ENCODE measurements at places on chromosomes 5 and 9.

GRCh38 chr5:146633323-146633764 is 117.4 kb upstream of the GPR151 start:
- no peak for DNase-seq

GRCh38 chr9:109923471-109923760 is 143.4 kb downstream of the PALM2AKAP2 start:
- DNase-seq = no peak

GRCh38 chr9:96109680-96110351 is 192.2 kb downstream of the HSD17B3 start:
- DNase-seq = peak; percentile 34

- DNase-seq = no peak
These were observed 653.1 kb downstream of the EFNA5 start for GRCh38 chr5:107017616-107018015.

- DNase-seq = no peak
These were observed 23.9 kb downstream of the RIC1 start for GRCh38 chr9:5652821-5653220.

DNA sequence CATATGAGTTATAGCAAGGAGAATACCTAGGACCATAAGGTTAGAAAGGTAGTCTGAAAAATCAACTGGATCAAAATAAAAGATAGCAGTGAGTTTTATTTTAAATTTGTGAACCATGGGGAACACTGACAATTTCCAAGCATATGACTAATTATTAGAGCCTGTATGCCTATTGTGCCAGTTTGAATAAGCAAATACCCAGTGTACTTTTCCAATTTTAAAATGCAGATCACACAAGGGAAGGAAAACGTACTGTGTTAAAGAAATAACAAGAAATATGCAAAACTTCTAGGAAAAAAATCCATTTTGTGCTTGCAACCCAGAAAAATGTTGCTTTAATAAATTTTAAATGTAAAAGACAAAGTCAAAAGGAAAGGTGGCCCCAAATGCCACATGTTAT is 257.4 kb downstream of the BNC2 start:
- DNase-seq = no peak

- no peak for DNase-seq
These were observed 755.4 kb upstream of the CTNND2 start for GRCh38 chr5:12659686-12660085.

- no peak for DNase-seq
These were observed 200.9 kb upstream of the MSX2 start for GRCh38 chr5:174523311-174524071.

DNA sequence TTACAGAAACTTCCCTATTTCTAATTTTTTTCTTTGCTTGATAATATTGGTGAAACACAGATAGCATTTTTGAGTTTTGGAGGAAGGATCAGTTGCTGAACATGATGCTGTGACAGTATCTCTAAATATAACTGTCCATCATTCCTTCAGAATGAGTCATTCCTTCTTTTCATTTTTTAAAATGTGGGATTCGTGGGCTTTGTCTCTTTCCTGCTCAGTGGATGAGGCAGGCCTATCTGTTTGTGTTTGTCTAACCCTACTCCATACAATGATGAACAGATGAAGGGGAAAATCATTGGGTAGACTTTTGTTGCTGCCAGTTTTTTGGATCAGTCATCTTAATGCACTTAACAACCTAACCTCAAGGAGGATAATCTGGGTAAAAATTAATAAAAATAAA is 15.7 kb upstream of the OR13C8 start:
- peak; percentile 36 for DNase-seq

DNA sequence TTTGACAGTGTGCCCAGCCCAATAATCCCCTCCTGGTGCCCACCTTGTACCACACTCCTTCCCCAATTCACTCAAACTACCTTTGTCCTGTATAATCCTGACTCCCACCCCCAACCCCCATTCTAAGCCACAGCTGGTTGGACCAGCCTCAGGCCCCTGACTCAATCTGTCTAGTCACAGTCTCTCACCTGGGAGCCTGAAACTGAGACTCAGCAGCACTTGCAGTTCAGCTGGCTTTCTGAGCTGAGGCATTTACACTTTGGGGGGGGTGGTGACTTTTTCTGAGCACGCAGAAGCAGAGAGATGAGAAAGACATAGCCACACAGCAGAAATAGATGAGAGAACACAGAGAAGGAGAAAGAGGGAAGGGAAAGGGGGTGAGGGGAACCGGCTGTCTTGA is 247.3 kb downstream of the MAN2A1 start:
- DNase-seq = no peak

DNA sequence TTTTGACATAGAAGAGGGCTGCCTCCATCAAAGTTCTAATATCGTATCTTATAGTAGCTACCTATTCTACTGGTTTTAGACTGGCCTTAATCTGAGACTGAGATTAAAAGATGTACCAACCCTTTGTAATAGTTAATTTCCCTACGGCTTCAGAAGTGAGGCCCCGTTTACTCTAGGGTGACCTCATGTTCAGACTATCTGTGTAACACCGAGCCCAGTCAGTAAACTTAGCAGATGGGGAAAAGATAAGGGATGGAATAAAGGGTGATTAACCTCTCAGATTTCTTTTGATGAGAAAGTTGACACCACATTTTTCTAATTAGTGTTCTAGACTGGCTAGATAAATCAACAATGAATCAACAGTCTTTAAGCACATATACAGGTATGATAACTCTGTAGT is 283.1 kb downstream of the KCTD16 start:
- no peak for DNase-seq

GRCh38 chr5:171580502-171581265 is 161.2 kb downstream of the FGF18 start:
- no peak for DNase-seq

- DNase-seq = no peak
These were observed 170.3 kb downstream of the TMC1 start for GRCh38 chr9:72691671-72692070.

- DNase-seq = peak; percentile 44
These were observed 98.7 kb upstream of the MPDZ start for GRCh38 chr9:13378154-13378553.

GRCh38 chr9:37410969-37411785 is 11.3 kb upstream of the GRHPR start:
- DNase-seq = no peak

DNA sequence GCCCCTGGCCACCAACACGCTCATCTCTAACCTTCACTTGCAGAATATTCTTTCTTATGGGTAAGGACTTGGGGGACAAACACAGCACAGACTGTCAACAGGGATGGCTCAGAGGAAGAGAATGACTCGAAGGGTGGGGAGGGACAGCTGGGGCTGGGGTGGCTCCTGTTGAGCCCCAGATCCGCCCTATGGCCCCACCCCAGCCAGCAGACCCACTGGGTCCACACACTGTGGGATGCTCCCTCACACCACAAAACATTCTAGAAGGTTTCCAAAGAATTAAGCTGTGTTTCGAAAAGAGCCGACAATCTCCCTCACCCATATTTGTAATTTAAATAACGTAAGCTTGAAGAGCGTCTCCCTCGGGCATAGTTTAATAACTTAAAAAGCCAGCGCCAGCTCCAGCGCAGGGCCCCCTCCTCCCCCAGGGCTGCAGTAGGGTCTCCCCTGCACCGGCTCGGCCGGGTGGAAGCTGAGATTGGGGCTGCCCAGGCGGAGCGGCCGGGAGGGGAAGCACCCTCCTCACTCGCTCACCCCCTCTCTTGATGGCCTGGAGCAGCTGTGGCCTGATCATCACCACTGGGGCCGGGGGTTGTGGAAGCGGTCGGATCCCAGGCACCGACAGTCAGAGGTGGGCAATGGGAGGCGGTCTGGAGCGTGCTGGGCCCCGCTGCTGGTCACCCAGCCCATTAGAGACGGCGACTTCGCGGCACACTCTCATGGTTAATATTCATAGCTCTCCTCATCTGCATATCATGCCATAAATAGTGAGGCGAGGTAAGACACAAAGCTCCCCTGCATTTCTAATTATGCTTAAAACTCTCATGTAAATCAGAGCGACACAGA is 37.6 kb downstream of the NACC2 start:
- DNase-seq = no peak

GRCh38 chr5:98843481-98843880 is 70.0 kb downstream of the RGMB start:
- no peak for DNase-seq

GRCh38 chr9:106358331-106358730 is 504.6 kb upstream of the ZNF462 start:
- no peak for DNase-seq

- peak; percentile 83 for DNase-seq
These were observed 38.9 kb downstream of the PRRC2B start for GRCh38 chr9:131432597-131433301.

GRCh38 chr9:110255034-110255462 is 1.3 kb downstream of the TXN start:
- DNase-seq = no peak

All from fibroblast of skin of left quadriceps (primary cell).